ENCODE measurements at places on chromosomes 4 and X.

DNA sequence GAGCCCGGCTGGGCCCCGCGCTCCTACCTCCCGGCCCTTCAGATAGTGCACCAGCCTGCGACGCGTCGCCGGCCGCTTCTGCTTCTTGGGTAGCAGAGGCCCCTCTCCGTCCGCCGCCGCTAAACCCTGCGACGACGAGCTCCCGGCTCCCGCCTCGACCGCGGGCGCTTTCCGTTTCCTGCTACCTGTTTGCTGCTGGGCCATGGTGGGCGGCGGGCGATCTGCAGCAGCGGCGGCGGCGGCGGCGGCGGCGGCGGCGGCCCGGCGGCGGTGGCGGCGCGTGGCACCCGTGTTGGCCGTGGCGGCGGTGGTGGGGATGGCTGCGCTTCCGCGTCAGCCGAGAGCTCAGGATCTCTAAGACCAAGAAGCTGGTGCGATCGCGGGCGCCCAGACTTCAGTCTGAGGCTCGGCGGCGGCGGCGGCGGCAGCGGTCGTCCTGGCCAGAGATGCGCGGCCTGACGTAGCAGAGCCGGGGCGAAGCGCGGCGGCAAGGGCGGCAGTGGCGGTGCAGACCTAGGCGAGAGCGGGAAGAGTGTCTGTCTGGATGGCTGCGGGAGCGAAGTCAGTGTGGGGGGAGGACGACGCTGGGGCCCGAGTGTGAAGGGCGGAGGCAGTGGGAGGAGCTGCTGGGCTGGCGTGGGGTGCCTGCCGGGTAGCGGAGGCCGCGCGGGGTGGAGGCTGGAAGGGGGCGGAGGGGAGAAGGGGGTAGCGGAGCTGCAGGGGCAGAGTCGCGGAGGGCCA, at the start of gene DCAF12L2:
TSS of gene DCAF12L2 (minus strand) at position 569 of the 741 bp plus-strand sequence. CDS start at position 204, 365 bp downstream.
- no peak for DNase-seq

- no peak for DNase-seq
Observed at GRCh38 chr4:140971077-140971792, 162.0 kb downstream of the RNF150 start.

DNA sequence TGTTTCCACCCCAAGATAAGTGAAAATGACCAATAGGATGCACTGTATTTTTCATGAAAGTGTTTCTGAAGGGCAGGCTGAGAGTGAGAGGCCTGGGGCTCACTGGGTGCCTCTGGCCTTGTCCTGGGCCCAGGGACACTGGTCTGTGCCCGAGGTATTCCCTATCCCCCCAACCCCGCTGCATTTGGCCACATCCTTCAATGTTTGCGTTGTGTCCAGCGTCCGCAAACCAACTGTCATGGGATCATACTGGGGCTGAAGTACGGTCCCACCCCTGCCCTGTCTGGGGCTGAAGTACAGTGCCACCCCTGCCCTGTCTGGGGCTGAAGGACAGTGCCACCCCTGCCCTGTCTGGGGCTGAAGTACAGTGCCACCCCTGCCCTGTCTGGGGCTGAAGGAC, 22.0 kb upstream of the MSANTD1 start:
- no peak for DNase-seq

DNA sequence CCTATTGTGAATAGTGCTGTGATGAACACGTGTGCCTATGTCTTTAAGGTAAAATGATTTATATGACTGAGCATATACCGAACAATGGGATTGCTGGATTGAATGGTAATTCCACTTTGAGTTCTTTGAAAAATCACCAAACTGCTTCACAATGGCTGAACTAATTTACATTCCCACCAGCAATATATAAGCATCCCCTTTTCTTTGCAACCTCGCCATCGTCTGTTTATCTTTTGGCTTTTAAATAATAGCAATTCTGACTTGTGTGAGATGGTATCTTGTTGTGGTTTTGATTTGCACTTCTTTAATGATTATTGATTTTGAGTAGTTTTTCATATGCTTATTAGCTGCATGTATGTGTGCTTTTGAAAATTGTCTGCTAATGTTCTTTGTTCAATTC, 31.8 kb upstream of the UGT2A1 start:
- no peak for DNase-seq

DNA sequence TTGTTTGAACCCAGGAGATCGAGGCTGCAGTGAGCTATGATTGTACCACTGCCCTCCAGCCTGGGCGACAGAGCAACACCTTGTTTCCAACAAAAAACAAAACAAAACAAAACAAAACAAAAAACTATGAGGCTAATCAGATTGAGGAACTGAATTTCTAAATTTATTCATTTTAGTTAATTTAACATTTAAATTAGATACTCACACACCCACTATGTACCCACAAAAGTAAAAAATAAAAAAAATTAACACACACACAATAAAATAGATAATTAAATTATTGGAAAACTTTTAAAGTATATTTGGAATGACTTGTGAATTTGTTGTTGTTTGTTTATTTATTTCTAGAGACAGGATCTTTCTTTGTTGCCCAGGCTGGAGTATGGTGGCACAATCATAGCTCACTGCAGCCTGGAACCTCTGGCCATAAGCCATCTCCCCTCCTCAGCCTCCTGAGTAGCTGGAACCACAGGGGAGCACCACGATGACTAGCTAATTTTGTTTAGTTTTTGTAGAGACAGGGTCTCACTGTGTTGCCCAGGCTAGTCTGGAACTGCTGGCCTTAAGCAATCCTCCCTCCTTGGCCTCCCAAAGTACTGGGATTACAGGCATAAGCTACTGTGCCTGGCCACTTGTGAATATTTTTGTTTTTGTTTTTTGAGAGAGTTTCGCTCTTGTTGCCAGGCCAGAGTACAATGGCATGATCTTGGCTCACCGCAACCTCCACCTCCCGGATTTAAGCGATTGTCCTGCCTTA, 9.8 kb upstream of the ZNF157 start:
- DNase-seq, result no peak

GRCh38 chr4:74283614-74284013, 24.7 kb upstream of the EPGN start:
- no peak for DNase-seq

- no peak for DNase-seq
Observed at GRCh38 chr4:86895692-86896488, 3.7 kb upstream of the C4orf36 start.

- DNase-seq, result no peak
Observed at GRCh38 chrX:134990475-134990800, 353 bp upstream of the SMIM10 start.

GRCh38 chrX:135923353-135923752, 29.8 kb downstream of the SAGE1 start:
- no peak for DNase-seq

DNA sequence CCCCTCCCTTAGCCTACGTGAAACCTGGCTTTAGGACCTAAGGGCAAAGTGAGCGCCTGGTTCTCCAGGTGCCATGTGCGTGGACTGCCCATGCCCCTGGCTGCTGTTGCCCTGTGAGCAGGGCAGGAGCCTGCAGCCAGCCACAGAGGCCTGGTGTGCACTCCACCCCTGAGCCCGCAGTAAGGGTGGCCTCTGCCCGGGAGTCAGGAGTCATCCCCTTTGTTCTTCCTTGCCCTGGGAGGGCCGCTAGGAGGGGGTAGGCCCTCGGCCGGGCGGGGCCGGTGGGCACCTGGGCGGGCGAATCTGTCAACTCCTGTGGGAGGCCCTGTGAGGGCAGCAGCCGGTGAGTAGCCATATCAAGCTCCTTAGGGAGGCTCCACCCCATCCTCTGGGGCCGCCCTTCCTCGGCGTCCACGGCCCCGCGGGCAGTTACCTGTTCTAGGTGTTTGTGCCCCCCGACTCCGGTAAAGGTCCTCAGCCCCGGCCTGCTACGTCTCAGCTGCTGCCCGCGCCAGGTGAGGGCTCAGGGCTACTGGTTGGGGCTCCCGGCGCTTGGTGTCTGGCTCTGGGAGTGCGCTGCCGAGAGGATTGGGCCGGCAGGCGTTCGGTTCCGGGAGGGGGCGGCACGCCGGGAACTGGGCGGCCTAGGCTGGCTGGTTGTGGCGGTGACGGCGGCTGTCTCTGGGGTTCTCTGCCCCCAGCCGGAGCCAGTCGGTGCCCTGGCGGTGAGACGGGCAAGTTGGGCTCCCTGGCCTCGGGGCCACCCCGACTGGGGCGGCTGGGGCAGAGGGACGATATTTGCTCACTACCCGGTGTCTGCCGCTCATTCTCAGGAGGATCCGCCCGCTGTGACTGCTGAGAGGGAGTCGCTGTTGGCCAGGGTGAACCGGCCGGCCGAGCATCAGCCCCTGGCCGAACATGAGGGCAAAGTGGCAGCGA, 1060.2 kb downstream of the TECRL start:
- DNase-seq, result no peak

DNA sequence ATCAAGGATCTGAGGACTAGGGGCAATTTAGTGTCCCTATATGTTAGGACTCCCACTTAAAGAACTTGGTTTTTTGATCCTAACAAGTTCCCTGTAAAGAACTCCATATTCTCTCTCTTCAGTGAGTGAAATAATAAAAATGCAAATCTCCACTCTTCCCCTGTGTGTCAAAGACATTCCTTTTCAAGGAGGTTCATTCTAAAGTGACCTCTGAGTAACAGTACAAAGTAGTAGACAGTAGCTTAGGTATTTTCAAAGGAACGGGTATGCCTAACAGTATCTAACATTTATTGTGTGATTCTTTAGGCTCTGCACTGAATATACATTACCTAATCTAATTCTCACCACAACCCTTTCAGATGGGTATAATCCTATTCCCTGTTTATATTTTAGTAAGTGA, 58.4 kb upstream of the SCOC start:
- no peak for DNase-seq

DNA sequence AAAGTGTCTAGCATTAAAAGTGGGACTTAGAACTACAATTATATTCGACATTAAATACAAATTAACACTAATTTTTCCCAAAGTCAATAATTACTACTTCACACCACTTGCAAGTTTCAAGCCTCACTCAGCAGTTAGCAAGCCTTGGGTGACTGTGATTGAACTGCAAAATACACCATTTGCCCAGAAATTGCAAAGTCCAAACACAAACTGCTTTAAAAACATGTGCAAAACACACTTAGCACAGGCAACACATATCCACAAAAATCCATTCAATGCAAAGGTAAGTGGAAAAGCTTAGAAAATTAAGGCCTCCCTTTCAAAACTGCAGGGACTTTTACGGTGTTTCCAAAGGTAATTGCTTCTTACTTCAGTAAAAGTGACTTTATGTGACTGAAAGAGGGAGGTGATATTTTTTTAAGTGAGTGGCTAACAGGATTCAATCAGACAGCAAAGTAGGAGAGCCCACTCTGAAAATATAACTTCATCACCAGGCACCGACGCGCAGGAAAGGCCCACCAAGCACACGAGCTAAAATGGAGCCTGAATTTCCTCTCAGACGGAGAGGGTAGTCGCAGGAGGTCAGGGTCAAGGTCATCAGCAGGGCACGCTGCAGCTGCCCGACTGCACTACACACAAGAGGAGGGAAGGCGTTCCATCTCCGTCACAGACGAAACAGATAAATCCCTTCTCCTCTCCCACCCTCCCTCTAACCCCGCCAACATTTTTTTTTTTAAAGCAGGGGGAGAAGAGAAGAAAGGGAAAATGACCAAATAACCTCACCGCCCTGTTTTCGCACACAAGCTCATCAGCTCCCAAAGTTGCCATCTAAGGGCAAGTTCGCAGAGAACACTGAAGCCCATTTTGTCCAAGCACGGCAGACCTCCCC, 3.1 kb downstream of the ZNF827 start:
- DNase-seq, result no peak

DNA sequence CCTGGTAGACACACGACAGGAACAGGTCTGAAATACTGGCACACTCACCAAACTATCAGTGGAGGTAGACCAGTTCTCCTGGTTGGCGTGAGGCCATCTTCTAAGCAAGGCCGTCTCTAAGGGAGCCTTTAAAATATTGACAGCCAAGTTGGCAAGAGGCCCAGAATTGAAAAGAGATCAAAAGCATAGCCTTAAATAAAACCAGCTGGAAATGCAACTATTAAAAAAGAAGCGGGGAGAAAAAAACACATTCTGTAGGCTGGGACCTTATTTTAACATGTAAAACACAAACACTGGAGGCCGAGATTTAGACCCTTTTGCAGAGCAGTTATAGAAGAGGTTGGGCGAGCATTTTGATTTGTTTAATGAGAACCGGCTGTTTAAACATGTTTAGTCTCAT, 233.0 kb upstream of the CLNK start:
- no peak for DNase-seq

- DNase-seq, result no peak
Observed at GRCh38 chrX:70289168-70289792, 447 bp downstream of the PDZD11 start.

DNA sequence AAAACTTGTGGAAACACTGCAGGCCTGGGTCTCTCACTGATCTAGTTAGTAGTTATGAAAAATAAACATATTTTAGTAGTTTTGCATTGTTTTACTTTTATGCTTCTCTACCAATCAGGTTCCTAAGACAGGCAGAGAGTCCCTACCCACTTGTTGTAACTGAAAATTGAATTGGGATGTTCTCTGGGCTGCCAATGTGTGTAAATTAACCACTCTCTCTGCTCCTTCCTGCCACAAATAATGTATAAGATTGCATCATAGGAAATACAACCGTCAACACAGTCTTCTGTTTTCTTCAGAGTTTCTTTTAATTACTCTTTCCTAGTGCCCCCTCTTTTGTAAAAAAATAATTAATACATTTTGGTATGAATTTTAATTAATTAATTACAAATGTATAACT, 677.3 kb downstream of the FSTL5 start:
- no peak for DNase-seq

GRCh38 chr4:87932718-87933141, 42.8 kb upstream of the SPP1 start:
- no peak for DNase-seq

DNA sequence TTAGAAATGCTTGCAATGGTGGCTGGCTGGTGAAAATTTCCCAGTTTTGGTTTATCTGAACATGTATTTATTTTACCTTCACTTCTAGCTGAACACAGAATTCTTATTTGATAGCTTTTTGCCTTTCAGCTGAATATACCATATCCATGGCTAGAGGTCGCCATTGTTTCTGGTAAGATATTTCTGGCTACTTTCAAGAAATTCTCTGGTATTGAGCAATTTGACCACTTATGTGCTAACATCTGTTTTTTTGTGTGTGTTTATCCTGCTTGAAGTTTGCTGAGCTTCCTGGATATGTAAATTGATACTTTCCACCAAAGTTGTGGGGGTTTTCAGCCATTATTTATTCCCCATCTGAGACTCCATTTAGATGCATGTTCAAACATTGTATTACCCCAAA, 75.4 kb downstream of the FBXW7 start:
- DNase-seq, result no peak
